CD14-positive monocyte (primary cell): ENCODE measurements at places on chromosomes 7 and 10. TPM values are rescaled to one million over a fixed set of nuclear protein-coding genes. Genes with fewer than 3 reads are reported as not detected.

Gene HECTD2
- polyA plus RNA-seq, result not detected

Gene GRID2IP
- polyA plus RNA-seq, result not detected

Gene SDK1
- not detected for polyA plus RNA-seq

Gene ADIRF
- not detected for polyA plus RNA-seq

DNA sequence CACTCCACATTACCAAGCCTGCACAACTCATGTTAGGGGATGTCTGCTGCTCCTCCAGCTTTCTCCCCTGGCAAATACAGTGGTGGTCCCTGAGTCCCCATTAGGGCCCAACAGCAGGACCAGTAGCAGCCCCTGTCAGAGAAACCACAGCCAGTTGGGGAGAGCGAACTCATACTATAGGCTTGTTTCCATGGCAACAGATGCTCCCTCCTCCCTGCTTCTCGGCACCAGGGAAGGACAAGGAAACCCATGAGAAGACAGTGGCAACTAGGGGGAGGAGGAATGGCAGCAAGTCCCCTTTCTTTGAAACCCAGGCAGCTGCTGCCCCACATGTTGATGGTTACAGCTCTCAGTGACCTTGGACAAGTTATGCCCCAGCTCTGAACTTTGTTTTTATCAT is 326.4 kb downstream of the KCNMA1 start:
- H3K27ac ChIP-seq, result no peak overlapping the region
- H3K27me3 ChIP-seq, result peaks cover 2% of the 10 kb centered on the region
- no peaks in the 10 kb centered on the region for H3K4me1 ChIP-seq
- no peaks in the 10 kb centered on the region for H3K36me3 ChIP-seq
- no peak overlapping the region for H3K4me3 ChIP-seq

- peaks cover 24% of the 10 kb centered on the region for H3K4me1 ChIP-seq
- H3K27me3 ChIP-seq, result no peaks in the 10 kb centered on the region
- peaks cover 5% of the 10 kb centered on the region for H3K36me3 ChIP-seq
- H3K4me3 ChIP-seq, result no peak overlapping the region
- H3K27ac ChIP-seq, result no peak overlapping the region
- DNase-seq, result peak; percentile 92
These were observed 312.6 kb downstream of the PLXDC2 start for GRCh38 chr10:20128811-20129210.

- H3K4me1 ChIP-seq, result peaks cover 34% of the 10 kb centered on the region
- no peak overlapping the region for H3K4me3 ChIP-seq
- H3K27ac ChIP-seq, result no peak overlapping the region
- peaks cover 4% of the 10 kb centered on the region for H3K36me3 ChIP-seq
- DNase-seq, result no peak
These were observed 183.0 kb downstream of the ARID5B start for GRCh38 chr10:62084451-62084850.

GRCh38 chr10:3623746-3624145 is 161.3 kb downstream of the KLF6 start:
- no peak overlapping the region for H3K27ac ChIP-seq
- H3K36me3 ChIP-seq, result no peaks in the 10 kb centered on the region
- no peaks in the 10 kb centered on the region for H3K4me1 ChIP-seq

- no peaks in the 10 kb centered on the region for H3K36me3 ChIP-seq
- no peak overlapping the region for H3K4me3 ChIP-seq
- H3K4me1 ChIP-seq, result no peaks in the 10 kb centered on the region
- DNase-seq, result peak; percentile 23
These were observed 151.4 kb downstream of the CDH23 start for GRCh38 chr10:71547876-71548846.

- H3K27ac ChIP-seq, result no peak overlapping the region
- H3K4me1 ChIP-seq, result no peaks in the 10 kb centered on the region
- H3K27me3 ChIP-seq, result no peaks in the 10 kb centered on the region
- peak; percentile 20 for DNase-seq
- no peaks in the 10 kb centered on the region for H3K36me3 ChIP-seq
These were observed 6.3 kb upstream of the SNX13 start for GRCh38 chr7:17946591-17946990.

DNA sequence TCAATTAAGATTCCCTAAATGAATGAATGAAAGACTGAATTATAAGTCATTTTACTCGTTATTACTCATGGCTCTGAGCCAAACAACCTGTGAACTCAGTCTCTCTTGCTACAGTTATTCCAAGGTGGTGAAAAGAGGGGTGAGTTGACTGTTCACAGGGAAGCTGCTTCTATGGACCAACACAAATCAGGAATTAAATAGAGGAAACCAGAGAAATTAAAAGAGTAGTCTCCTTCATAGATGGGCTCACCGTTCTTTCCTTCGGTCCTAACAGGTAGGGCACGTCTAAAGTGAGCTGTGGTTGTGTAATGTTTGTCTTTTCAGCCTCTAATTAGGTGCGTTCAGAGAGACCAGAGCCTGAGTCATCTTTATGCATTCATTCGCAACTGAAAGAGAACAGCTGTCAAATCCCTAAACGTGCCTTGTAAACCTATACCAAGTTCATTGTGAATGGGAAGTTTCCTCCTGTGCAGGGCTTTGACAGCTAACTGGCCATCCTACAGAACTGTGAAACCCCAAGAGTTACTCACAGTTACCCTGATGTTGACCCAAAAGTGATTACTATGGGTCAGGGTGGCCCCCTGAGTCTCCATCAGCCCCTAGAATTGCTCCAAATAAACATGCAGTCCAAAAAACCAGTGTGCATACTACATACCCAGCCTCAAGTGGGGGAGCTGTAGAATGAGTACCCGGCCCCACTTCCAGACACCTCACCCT is 18.2 kb upstream of the C10orf53 start:
- DNase-seq, result no peak
- no peaks in the 10 kb centered on the region for H3K4me1 ChIP-seq
- H3K4me3 ChIP-seq, result no peak overlapping the region
- H3K27ac ChIP-seq, result no peak overlapping the region

DNA sequence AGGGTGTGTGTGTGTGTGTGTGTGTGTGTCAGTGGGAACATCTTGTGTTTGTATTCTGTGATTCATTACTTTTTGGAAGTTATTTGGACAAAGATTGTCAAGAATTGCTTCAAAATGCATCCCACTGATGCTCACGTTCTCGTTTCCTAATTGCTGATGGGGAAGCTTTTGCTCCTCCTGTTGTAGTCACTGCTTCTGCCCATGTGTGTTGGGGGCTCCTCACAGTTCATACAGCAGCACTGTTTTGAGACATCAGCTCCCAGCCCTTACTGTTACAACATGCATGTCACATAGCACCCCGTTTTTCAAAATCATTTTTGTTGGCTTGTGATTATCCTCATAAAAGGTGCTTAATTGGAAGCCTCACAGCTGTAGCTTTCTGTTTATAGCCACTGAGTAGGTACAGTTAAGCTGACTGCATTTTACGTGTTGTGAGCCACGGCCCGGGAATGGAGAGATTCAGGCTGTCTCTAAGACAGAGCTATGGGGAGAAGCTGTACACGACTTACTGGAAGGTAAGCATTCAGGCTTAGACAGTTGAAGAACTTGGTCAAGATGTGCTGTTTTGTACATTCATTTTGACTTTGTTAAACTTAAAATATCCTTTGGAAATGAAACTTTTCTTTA is 87.4 kb downstream of the BICC1 start:
- no peak overlapping the region for H3K4me3 ChIP-seq
- no peaks in the 10 kb centered on the region for H3K27me3 ChIP-seq
- no peaks in the 10 kb centered on the region for H3K4me1 ChIP-seq
- H3K27ac ChIP-seq, result no peak overlapping the region
- no peak for DNase-seq

DNA sequence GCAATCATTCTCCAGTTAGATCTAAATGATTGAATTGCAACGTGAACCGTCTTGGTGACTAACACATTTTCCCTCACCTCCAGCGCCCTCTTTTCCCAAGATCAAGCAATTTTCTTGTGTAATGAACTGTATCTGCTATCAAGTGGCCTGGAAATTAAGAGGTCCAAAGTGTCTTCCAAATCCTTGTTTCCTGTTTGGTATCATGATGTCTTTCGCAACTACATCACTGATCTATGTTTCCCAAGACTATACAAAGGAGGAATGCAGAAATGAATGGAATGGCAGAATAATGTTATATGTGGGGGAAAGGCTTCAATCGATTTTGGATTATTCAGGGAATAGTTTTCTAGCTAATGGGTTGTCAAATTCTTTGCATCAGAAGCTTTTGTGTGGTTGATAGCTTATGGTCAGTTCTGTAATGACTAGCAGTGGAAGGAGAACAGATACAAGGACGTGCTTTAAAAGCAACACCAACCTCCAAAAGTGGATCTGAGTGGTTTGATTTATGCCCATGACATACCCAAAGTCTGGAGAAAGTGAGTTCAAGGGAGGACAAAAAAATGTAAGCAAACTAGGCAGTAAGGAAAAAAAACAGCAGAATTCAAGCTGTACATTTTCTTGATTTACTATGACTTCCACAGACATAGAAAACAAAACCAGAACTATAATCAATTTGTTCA is 14.6 kb upstream of the ZEB1 start:
- H3K27ac ChIP-seq, result no peak overlapping the region
- H3K4me3 ChIP-seq, result no peak overlapping the region
- H3K27me3 ChIP-seq, result no peaks in the 10 kb centered on the region
- no peaks in the 10 kb centered on the region for H3K36me3 ChIP-seq

DNA sequence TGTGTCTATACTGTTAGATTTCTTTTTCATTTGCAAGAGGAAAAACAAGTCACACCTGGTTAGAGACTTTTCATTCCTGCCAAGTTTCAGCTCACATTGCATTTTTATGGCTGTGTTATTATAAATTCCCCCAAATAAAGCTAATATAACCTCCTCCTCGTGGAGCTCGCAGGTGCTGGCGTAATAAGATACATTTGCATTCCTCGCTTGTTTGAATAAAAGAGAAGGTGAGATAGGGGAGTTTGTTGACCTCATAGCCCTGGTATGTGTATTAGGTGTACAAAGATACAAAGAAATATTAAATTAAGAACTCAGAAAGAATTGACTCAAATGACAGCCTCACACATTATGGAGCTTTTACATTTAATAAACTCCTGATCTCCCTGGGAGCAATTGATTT is 257.7 kb upstream of the SP8 start:
- no peak overlapping the region for H3K4me3 ChIP-seq
- no peaks in the 10 kb centered on the region for H3K4me1 ChIP-seq
- H3K27ac ChIP-seq, result no peak overlapping the region
- DNase-seq, result no peak
